Osteocyte (in vitro differentiated cells): ENCODE measurements at places on chromosomes 12 and 14. TPM values are rescaled to one million over a fixed set of nuclear protein-coding genes. Genes with fewer than 3 reads are reported as not detected.

Gene LRP1-AS
- not detected in 2 replicates for total RNA-seq

Gene ZNF605
- 17.8 and 19.1 TPM in 2 replicates for total RNA-seq

Gene EFCAB11
- 5.2 and 8.7 TPM in 2 replicates for total RNA-seq

Gene GLIPR1L1
- not detected in 2 replicates for total RNA-seq

Gene PPP2R5E
- total RNA-seq, result 43.3 and 43.7 TPM in 2 replicates

Gene DLGAP5
- total RNA-seq, result 11.5 and 11.7 TPM in 2 replicates

DNA sequence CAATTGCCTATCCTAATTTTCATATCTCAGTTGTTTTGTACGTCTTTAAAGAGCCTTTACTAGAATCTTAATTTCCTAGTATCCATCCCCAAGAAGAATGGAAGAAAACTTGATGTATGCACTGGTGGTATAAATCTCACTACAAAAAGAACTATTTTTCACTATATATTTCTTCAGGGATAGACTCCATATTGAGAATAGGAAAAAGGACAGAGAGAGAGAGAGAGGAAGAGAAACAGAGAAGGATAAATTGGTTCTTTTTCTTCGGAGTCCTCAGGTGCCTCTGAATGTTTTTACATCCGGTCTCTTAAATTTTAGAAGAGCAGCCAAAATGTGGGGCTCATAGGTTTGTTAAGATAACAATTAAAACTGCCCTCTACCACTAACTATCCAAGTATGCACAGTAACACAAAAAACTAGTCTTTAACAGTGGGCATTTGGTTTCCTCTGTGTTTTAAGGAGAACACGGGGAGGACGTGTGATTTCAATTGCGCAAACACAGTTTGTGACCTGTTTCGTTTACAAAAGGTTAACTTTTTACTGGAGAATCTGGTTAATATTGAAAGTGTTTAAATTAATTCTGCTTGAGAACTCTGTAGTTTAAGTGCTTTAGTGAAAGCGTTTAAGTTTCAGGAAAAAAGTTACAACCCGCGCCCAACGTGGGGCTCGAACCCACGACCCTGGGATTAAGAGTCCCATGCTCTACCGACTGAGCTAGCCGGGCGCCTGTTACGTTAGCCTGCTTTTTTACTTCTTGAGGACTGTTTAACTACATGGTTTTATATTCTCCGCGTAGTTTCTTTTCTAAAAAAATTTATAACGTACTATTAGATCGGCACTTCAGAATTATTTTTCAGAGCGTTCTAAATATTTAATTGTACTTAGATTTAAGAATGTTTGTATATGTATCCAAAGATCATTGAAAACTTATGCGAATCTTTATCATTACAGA is 5.1 kb upstream of the PSMA3 start:
- peak; percentile 88 for DNase-seq

DNA sequence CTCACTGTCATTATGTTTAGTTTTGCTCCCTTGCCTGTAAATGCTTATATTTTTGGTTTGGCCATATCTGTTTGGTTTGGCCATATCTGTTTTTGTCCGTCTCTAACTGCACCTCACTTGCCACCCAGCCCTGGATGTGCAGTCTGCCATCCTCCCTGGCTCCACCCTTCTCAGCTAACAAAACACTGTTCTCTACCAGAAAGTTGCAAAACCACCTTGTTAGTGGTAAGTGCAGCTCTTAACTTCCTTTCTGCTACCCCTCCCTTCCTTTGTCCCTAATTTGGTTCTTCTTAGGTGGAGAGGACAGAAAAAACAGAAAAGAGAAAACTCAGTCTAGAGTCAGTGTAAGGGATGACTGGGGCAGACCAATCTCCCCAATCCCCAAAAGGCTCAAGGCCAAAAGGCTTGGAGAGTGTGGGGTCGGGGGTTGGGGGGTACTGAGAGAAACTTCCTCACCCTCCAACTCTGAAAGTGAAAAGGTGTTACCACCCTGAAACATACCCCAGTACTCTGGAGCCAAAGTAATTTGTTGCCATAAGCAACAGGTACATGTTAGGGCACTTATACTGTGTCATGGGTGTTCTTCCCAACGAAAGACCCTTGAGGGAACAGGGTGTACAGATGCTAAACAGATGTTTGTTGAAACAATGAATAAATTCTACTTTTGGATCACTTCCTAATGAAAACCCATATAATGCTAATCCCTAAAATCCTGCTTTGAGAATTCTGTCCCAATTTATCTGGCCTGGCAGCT is 5.0 kb downstream of the BIN2 start:
- DNase-seq, result no peak

DNA sequence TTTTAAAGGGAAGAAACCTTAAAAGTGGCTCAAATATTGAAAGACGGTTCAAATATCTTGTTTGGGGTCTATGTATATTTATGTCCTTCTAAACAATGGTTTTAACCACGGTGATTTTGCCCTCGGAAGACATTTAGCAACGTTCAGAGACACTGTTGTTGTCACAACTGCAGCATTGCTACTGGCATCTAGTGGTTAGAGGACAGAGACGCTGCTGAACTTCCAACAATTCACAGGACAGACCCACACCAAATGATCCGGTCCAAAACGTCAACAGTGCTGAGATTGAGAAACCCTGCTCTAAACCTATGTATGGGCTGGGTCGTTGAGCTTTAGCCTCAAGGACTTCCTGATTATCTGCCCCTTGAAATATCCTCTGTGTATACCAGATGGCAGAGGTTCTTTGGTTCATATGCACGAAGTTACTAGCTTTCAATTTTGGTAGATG is 1.7 kb downstream of the ANGEL1 start:
- no peak for DNase-seq

DNA sequence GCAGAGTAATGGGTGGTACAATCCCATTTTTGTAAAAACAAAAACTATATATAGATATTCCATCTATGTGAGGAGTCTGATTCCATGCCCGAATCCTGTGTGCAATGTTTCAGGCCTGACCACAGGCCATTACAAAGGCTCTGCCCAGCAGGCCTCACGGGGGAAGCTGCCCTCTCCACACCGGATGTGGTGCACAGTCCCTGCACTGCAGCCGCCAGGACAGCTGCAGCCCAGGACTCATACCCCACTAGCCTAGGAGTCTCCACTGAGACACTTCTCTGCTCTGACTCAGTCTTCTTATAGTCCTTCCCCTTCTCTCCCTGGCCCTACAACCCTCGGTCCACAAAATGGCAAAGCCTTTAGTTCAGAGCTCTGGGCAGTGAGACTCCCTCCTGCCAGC is 190.4 kb downstream of the PPM1H start:
- no peak for DNase-seq

DNA sequence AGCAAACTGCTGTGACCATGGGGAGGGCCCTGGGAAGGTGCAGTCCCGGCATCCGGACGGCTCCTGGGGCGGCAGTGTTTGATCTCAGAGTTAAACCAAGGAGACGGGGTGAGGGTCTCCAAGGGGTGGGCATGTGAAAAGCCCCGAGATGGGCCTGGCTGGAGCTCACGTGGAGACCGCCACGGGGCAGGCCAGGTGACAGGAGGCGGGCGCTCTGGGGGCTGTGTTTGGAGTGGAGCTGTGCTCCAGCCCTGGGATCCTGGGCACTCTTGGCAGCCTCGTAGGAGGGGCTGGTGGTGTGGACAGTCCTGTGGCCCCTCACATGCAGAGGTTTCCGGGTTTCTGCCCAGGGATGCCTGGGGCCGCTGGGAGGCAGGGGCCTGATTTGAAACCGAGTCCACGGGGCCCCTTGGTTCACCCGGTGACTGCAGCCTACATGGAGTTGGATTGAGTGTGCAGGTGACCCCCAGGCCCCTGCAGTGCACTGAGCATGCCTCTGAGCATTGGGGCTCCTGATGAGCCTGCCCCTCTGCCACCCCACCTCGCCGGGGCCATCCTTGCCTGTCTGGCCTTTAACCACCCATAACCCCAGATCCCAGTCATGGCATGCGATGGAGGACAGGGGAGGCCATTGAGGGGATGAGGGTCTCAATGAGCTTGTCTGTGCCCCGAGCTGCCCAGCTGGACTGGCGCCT is 8.4 kb downstream of the KIF26A start:
- DNase-seq, result no peak

DNA sequence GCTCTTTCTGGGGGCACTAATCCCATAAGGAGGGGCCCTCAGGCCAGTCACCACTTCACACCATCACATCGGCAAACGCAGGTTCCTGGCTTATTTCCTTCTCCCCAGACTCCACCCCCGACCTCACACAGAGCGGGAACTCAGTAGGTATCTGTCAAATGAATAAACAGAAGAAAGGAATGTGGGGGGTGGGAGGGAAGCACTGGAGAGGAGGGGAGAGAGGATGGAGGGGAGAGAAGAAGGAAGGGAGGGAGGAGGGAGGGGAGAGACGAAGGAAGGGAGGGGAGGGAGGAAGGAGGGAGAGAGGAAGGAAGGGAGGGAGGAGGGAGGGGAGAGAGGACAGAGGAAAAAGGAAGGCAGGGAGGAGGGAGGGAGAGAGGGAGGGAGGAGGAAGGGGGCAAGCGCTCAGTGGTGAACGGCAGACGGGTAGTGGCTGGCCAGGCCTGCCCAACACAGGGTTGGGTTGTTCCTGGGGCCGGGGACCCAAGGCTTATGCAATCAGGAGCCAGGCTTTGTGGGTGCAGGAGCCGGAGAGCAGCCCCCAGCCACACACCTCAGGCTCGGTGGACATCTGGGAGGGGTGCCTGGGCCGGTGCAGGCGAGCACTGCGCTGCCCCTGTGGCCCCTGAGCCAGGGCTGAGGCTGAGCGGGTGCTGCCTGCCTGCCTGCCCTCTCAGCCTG is 52.6 kb upstream of the FBRSL1 start:
- no peak for DNase-seq

- no peak for DNase-seq
Observed at GRCh38 chr14:39055786-39056474, 47.1 kb downstream of the SEC23A start.

- no peak for DNase-seq
Observed at GRCh38 chr12:122862872-122863701, 27.8 kb downstream of the HIP1R start.

DNA sequence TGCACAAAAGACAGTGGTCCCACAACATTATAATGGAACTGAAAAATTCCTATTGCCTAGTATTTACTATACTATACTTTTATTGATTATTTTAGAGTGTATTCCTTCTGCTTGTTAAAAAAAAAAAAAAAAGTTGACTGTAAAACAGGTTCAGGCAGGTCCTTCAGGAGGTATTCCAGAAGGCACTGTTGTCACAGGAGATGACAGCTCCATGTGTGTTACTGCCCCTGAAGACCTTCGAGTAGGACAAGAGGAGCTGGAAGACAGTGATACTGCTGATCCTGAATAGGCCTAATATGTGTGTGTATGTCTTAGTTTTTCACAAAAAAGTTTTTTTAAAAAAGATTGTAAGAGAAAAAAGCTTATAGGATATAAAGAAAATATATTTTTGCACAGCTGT is 12.3 kb downstream of the UBE2N start:
- no peak for DNase-seq

GRCh38 chr14:81633496-81633895 is 99.8 kb upstream of the SEL1L start:
- DNase-seq, result no peak

DNA sequence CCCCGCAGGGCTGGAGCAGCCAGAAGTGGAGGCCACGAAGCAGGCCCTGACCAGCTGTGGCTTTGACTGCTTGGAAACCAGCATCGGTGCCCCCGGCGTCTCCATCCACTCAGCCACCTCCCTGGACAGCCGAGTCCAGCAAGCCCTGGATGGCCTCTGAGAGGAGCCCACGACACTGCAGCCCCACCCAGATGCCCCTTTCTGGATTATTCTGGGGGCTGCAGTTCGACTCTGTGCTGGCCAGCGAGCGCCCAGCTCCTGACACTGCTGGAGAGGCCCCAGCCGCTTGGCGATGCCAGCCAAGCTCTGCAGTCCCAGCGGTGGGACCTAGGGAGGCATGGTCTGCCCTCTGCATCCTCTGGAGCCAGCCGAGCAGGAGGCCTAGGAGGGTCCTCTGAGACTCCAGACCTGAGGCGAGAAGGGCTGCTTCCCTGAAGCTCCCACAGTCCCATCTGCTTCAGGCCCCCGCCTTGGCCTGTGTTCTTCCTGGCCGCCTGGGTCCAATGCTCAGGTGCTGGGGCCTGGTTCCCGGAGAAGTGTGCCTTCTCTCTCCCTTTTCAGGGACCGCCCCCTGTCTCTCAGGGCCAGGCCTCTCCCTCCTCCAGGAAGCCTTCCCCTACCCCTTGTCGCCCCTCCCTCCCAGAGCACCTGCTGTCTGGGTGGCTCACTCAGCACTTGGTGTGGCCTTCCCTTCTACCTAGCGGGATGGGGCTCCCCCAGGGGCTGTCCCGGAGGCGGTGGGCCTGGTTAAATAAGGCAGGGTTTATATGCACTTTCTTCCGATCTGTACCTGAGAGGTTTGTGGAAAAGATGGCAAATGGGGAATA is 23.0 kb downstream of the MVK start:
- no peak for DNase-seq
